Posterior vena cava (tissue), 2 donors: ENCODE measurements at places on chromosomes 5 and 9. TPM values are rescaled to one million over a fixed set of nuclear protein-coding genes. Genes with fewer than 3 reads are reported as not detected.

LRRC19 gene
- not detected for total RNA-seq

PHYKPL gene
- total RNA-seq = 54.0 TPM

DNA sequence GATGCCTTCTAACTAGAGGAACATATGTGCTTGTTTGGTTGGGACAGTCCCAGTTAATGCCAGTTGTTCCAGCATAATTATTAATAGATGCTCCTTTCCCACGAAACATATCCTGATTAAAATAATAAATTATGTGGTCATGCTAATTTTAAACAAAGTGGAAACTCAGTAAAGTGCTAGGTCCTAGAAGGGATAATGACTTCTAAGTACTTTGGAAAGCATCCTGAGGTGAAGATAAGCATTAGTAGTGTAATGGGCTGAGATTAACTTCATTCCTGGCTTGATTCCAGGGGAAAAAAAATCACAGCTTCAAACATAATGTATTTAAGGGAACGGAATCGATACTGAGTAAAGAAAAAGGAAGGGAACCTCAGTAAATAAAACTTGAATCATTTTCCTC is 213.7 kb upstream of the SNX2 start:
- DNase-seq = no peak

- no peak for DNase-seq
Measured at GRCh38 chr5:132313366-132313765, 19.2 kb downstream of the SLC22A4 start.

GRCh38 chr9:116939161-116939560 is 252.1 kb downstream of the TRIM32 start:
- DNase-seq = no peak
